NCI-H526 treated with DMSO at 0.1 percent for 48 hours (cell line): ENCODE measurements at places on chromosomes 16 and 17.

DNA sequence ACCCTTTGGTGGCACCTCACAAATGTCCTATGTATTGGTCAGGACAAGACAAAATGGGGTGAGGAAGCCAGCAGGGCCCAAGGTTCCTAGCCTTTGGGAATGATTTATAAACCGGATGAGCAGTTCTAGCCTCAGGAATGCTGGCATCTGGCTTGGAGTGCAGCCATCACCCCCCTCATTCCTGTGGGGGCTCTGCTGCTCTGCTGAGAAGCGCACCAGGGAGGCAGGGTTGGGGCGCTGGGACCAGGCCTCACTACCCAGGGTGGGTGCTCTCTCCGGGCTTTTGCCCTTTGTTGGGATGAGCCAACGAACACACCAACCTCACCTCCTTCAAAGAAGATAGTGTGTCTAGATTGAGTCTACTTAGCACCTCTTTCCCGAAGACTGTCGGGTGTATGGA lies 39.2 kb downstream of the TMEM11 start:
- DNase-seq = no peak

- DNase-seq = no peak
These were observed 46.8 kb downstream of the SREBF1 start for GRCh38 chr17:17789828-17790636.

GRCh38 chr17:4939546-4939795 lies 375 bp downstream of the SLC25A11 start:
- DNase-seq = no peak

DNA sequence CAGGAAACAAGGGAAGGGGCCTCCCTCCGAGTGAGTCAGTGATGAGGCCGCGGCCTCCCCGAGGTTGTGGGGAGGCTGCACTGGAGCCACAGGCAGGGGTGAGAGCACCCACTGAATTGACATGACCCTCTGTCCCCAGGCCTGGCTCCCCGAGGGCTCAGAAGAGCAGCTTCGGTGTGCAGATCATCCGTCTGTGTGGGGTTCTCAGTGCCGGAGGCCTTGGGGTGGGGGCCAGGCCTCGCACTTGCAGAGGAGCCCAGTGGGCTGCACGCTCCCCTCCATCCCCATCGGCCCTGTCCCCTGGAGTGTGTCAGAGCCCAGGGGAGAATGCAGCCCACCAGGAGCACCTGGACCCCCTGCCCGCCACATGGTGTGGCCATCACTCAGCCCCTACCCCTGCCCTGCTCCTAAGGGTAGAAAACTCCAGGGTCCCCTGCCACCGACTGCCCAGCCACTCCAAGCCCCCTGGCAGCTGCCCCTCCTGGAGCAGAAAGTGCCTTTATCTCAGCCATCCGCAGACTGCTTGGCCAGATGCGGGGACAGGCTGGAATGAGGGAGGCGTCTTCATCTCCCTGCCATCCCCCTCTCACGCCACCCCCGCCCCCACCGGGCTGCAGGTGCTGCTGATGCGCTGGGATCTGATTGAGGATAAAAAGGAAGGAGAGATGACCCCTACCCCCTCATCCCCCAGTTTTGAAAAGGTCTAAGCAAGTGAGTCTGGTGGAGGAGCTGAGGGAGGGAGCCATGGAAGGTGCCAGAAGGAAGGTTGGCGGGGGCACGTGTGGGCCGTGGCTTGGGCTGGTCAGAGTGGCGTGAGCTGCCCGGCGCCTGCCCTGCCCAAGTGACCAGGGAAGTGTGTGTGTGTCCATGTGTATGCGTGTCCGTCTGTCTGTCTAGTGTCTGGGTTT lies 358.3 kb downstream of the SEC14L1 start:
- DNase-seq = no peak

- no peak for DNase-seq
These were observed 7.7 kb upstream of the SP2 start for GRCh38 chr17:47888293-47888692.

DNA sequence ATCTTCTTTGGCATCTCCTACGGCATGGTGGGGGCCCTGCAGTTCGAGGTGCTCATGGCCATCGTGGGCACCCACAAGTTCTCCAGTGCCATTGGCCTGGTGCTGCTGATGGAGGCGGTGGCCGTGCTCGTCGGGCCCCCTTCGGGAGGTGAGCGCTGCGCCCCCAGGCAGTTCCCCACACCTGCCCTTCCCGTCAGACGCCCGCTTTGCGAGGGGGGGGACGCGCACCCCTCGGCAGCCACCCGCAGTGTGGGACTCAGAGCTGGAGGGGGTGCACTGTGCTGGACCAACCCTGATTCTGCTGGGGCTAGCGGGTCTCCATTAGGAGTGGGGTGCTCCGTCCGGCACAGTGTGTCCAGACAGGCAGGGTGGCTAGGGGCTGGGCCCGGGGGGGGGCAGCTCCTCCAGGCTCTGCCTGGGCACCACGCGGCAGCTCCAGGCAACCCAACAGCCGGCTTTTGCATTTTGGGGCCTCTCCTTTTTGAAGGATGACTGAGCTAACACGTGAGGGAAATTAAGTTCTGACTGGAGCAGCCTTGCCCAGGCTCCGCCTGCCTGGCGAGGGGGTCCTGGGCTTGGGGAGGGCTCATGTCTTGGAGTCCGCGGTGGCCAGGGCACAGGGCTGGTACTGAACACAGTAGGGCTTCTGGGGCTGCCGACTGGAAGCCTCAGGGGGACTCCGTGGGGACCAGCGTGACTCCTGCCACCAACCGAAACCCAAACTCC lies 9.1 kb downstream of the SLC16A3 start:
- no peak for DNase-seq

DNA sequence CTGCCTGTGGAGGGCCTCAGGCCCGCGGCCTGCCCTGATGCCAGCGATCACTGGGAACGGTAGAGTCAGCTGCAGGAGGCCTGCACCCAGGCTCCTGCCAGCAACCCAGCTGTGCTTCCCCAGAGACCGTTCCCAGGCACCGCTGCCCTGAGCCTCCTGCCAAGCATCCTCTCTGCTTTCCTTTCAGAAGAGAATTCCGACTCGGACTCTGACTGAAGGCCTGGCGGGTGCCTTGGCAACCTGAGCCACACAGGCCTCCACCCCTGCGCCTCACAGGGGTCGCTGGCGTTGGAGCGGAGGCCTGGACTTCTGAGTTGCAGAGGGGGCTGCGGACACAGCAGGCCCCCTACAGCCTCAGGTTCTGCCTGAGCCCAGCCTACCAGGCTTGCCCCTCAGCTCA lies 7.9 kb downstream of the CMTM3 start:
- DNase-seq = no peak

GRCh38 chr17:15910791-15911190 lies 34.1 kb upstream of the ADORA2B start:
- no peak for DNase-seq

DNA sequence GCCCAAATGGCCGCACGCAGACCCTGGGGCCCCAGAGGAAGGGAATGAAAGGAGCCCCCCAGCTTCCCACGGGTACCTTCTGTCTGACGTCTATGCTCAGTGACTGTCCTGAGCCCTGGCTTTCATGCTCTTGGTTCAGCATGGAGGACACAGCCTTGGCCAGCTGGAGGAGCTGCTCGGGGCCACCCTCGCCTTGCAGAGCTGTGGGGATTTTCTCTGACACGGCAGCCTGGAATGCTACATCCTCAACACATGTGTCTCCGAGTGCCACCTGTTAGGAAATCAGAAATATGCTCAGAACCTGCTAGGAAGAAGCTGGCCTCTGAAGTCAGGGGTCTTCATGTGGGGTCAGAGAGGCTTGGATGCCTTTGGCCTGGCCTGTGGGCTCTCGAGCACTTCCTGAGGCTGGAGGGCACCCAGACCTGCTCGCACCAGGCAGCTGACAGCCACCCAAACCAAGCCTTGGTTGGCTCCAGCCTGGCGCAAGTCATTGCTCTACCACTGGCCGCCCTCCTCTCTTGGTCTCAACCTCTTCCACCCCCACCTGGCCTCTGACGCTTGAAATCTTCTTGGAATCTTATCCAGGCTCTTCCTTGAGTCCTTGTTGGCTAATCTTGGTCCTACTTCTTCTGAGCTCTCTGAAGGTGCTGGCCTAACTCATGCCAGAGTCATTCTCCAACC lies 63.7 kb upstream of the BCO1 start:
- no peak for DNase-seq

DNA sequence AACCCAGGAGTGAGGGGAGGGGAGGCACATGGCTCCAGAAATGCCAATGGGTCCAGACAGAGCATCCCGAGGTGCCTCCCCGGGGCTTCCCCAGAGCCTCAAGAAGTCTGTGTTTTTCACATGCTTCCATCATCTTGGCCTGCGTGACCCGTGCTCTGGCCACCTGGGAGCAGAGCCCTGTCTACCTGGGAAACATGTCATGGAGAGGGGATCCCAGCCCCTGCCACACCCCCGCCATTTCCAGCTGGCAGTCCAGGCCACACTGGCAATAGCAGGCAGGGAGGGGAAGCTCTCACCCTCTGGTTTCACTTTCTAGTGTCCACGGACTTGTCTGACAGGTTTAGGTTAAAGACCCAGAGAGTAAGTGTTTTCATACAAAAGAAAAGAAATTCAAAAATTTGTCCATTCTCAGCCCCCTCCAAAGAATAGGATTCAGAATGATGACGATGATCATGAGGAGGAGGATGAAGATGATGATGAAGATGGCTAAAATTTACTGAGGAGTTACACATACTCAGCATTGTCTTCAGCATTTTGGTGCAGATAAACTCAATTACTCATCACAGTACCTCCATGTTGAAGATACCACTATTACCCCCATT lies 9.0 kb downstream of the SMIM5 start:
- no peak for DNase-seq

- DNase-seq = peak; percentile 7
These were observed 222.5 kb upstream of the GSE1 start for GRCh38 chr16:85390511-85391174.

DNA sequence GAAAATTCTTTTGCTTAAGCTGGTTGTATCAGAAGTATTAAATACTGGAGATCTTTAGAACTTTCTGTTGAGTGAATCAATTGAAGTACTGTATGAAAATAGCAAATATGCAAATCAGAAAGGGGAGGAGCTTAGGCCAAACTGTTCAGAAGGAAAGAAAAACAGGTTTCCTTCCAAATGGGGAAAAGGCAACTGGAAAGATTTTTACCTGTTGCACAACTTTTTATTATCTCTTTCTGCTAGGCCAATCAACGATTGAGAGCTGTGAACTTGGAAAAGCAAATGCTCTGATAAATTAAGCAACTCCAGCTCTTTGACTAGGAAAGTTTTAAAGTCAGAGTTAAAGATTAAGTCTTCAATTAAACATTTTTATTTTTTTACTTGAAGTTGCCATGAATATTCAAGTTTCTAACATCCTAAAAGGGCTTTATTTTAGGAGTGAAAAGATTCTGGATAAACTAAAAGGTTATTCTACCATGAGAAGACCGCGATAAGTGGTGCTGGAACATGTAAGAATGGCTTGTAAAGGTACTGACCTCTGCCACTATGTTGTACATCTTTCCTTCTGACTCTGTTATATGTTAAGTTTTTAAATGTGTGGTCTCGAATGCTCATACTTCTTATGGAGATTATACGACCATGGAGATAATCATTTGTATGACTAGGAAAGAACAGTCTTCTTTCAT lies 16.5 kb downstream of the DCUN1D3 start:
- no peak for DNase-seq

DNA sequence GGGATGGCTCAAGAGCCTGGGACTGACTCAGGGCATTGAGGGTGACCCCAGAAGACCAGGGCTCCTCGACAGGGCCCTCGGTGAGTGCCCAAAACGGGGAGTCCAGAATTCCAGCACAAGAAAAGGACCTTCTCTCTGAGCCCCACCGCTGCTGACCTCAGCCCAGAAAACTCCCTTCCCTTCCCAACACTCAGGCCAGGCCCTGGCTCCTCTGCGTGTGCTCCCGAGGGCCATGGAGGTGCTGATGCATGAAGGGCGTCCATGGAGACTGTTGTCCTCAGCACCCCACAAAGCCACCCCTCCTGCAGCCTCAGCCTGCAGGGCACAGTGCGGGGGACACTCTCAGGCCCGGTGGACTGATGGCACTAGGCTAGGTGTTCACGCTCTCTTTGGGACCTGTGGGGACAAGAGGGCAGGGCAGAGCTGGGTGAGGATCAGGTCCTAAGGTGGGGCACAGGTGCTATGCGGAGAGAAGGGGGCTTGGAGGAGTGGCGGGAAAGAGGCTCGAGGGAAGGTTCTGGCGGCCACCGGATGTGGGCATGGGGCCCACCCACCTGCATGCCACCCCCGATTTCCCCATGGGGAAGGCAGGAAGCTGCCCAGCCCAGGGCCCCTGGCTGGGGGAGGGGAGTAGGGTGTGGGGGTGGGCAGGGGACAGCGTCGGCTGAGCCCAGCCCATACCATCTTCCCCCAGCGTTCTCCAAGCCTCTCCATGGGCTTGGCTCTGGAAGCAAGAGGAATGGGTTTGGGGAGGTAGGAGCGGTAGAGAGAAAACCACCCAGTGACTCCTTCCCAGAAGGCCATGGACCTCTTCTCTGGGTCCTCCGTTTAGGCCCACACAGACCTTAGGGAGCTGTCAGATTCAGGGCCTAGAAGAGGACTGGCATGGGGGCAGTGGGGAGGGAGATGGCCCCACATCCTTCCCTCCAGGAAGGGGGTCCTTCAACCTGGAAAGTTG lies 4.5 kb upstream of the TSPOAP1 start:
- DNase-seq = no peak

- DNase-seq = no peak
These were observed 29.1 kb downstream of the LDHD start for GRCh38 chr16:75087375-75087979.

DNA sequence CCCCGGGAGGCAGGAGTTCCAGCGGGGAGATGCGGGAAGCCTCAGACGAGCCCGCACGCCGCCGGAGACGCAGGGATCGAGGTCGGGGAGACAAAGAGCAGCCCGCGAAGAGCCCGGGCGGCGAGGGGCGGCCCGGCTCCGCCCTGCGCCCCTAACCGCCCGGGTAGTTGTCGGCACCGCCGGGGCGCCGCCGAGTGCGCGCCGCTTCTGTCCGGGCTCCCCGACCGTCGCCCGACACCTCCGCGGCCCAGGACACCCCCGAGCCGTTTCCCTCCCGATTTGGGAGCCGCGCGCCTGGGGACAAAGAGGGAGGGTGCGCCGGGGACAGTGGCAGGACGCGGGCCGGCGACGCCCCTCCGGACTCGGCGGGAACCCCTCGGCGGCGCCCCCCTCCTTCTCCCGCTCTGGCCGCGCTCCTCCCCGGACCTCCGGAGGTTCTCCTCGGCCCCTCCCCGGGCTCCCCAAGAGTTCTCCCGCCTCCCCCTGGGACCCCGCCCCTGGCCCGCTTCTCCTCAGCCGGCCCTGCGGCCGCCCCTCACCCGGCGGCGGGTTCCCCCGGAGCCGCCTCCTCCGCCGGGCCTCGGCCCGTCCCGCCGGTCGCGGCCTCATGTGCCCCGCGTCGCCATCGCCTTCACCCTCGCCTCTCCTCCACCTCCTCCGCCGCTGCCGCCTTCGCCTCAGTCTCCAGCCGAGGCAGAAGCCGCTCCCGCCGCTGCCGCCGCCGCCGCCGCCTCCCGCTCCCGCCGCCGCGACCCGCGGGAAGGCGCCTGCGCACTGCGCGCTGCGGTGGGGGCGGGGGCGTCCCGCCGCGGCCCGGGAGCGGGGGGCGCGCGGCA lies at the start of gene GJC1:
GJC1 (minus strand) TSS at position 765 of the 836 bp plus-strand sequence. CDS start 24,470 bp downstream, outside the sequence.
- peak; percentile 37 for DNase-seq
